ENCODE measurements at places on chromosomes 2 and 18.

DNA sequence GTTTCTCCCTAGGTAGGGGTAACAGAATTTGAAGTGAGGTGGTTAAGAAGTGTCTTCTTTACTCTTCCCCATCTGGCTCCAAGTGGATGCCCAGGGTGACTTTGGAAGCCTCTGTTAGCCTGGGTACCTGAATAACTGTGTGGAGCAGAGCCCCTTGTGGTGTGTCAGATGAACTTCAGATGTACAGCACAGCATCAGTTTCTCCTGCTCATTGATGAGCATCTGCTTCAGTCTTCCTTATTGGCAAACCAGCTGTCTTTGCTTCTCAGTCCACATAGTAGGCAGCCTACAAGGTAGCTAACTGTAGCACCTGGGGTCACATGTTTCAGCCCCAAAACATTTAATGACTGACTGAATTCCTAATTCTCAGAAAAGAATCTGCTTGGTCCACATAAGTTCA is 56.2 kb upstream of the ATP8B1 start:
- DNase-seq = no peak

GRCh38 chr18:58726671-58727070 is 55.4 kb downstream of the MALT1 start:
- no peak for DNase-seq

- no peak for DNase-seq
Observed at GRCh38 chr2:98012561-98012991, 16.8 kb upstream of the TMEM131 start.

- no peak for DNase-seq
Observed at GRCh38 chr18:28176948-28177827, at the start of gene CDH2. CDH2 (minus strand) TSS chr18:28177130; CDS start chr18:28177022, 108 bp downstream.

DNA sequence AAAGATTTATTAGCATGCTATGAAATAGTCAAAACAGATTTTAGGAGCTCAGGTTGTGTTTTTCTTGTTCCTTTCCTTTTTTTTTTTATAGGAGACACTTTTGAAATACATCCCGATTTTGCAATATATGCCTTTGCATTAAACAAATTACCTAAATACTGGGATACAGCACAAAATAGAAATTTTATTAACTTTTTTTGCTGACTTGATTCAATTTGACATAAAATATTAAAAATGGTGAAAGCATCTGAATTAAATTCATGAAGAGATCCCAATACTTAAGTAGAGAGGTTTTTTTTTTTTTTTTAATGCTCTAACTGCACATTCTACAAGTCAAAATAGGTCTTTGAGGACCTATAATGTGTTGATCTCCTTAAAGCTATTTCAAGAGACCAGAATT is 939.5 kb upstream of the CHAC2 start:
- no peak for DNase-seq

GRCh38 chr2:8566774-8567468 is 114.9 kb upstream of the ID2 start:
- no peak for DNase-seq

- DNase-seq = no peak
Observed at GRCh38 chr18:4211111-4211837, 243.8 kb downstream of the DLGAP1 start.

- DNase-seq = no peak
Observed at GRCh38 chr18:71398531-71398930, 1109.7 kb downstream of the SOCS6 start.
